GOT3 (cell line): ENCODE measurements at places on chromosomes 1 and 21.

- no peak for DNase-seq
Observed at GRCh38 chr1:68107771-68108170, 57.3 kb upstream of the DIRAS3 start.

DNA sequence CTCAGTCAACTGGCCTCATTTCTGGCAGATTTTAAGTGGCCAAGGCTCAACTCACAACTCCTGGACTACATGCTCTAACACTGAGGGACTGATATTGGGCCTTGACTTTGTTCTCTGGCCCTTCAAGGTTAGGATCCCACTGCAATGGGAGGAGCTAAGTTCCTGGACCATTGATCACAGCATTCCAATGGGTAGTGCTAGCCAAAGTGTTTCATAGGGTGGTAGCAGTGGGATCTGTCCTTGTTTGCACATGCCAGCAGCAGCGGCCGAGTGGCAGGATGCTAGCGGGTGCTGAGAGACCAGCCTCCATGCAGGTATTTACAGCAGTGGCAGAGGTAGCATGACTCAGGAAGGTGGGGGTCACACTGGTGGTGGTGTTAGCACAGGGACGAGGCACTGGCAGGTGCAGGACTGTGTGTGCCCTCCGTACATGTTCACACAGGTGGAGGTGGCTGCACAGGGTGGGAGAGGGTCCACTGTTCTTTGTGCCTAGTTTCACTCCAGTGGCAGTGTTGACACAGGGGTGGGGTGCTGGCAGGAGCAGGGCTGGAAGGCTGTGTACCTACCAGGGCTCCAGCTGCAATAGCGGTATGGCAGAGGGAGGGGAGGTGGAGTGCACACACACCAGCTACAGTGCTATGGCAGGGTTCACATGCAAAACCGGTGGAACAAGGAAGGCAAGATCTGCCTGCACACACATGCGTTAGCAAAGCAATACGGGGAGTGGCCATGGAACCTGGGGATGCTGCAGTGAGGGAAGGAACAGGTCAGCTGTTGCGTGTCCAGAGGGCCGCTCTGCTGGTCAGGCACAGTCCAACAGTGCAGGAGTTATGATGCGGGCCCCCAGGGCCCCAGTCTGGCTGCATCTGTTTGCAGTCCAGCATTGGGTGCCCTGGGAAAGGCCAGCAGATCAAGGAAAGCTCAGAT is 51.7 kb downstream of the COL24A1 start:
- DNase-seq, result no peak

DNA sequence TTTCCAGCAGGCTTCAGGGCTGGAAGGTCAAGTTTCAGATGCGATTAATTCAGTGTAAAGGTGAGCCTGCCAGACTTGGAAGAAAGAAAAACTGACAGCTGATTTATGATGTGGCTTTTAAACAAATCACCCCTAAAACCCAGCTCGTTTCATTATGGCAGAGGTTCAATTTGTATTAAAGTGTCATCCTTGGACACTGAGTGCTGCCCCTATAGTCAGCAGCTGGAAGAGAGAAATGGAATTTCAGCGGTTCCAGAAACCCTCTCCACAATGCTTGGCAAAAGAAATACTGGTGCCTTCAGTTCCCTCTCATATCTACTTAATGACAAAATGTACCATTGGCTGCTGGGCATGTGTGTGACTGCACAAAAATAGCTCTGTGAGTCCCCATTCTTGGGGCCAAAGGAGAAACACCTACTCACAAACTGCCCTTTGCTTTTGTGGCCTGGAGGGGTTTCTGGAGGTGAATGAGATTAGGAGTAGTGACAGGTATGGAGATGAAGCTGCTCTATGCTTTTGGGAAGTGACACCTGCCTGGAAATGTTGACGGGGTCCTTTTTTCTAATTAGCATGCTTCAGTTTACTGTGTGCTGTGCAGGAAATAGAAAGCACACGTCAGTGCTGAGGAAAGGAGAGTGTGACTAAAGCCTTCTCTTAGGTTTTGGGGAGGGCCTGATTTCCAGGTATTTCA is 95.1 kb upstream of the TSPAN2 start:
- no peak for DNase-seq

DNA sequence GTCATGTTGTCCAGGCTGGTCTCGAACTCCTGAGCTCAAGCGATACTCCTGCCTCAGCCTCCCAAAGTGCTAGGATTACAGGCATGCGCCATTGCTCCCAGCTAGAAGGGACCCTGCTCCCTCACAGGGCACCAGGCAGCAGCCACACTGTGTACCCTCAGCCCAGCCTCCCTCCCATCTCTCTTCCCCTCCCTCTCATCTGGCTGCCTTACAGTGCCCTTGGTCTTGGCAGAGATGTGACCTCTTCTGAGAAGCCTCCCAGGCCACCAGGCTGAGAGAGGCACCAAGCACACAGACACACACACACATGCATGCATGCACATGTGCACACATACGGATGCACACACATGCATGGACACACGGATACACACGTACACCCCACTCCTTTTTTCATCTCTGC is 25.0 kb downstream of the EPHA2 start:
- no peak for DNase-seq

DNA sequence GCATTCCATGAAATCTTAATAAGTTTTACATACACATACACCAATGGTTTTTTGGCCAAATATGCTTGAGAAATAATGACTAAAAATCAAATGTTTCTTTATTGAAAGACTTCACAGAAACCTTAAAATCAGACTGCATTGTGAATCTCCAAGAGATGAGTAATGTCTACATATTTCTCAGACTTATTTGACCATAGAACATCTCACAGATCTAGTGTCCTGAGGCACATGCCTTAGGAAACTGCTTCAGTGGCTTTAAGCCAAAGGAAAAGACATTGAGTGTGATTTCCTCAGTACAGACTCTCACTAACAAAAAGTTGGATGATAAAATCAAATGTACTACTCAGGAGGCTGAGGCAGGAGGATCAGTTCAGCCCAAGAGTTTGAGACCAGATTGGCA is 6.2 kb upstream of the C1orf105 start:
- no peak for DNase-seq

- DNase-seq, result no peak
Observed at GRCh38 chr1:235923466-235924021, 56.8 kb upstream of the LYST start.

DNA sequence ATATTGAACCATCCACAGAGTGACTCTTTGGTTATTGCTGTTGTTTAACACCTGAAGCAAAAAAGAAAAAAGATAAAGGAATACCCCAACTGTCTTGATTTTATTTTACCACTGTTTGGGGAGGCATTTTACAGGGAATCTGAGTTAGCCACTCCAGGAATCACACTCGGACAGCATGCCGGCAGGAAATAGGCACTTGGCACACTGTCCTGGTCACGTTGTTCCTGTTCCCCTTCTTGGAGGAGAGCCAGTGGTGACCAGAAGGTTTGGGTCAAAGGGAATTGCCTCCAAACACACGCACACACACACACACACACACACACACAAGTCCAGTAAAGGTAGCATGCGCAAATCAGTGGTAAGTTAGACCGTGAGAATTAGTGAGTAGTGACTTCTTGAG is 13.8 kb downstream of the RGS4 start:
- no peak for DNase-seq

- DNase-seq, result no peak
Observed at GRCh38 chr1:218411101-218411500, 66.0 kb downstream of the TGFB2 start.

- DNase-seq, result no peak
Observed at GRCh38 chr1:184753608-184754475, 816 bp downstream of the EDEM3 start.

- no peak for DNase-seq
Observed at GRCh38 chr1:45353685-45354084, 13.4 kb upstream of the MUTYH start.

DNA sequence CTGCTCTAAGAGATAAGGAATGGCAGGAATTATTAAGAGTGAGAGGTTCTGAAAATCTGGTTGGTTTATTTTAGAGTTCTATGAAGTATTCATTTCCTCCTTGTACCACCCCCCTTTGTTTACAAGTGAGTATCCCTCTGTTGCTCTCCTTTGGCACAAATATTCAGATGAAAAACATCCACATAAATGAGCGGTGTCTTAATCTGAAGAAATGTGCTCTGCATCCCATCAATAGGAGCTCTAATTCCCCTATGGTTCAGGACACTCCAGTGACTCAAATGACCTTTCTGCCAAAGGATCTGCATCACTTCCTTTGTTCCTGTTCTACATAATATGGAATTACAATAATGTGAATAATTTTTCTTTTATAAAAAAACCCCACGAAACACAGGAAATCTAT is 16.6 kb downstream of the DDAH1 start:
- DNase-seq, result no peak

- DNase-seq, result no peak
Observed at GRCh38 chr1:241672301-241672700, 20.2 kb downstream of the WDR64 start.

DNA sequence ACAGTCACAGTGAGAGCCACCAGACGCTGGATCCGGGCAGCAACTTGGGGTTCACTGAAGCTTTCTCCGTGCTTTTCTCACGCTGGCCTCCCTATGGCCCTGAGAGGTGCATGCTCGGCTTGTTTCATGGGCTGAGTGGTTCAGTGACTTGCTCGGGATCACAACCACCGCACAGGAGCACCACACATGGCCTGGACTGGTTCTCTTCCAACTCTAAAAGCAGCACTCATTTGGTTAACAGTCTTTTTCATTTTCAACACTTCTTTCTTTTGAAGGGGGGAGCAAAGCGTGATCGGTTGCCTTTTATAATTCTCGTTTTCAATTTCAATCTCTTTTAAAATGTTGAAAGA is 26.2 kb downstream of the UBIAD1 start:
- no peak for DNase-seq

GRCh38 chr1:208309771-208310170 is 65.6 kb upstream of the PLXNA2 start:
- DNase-seq, result no peak

- no peak for DNase-seq
Observed at GRCh38 chr1:241045659-241046058, 311.3 kb downstream of the RGS7 start.
